ENCODE measurements at places on chromosomes 13 and 19.

DNA sequence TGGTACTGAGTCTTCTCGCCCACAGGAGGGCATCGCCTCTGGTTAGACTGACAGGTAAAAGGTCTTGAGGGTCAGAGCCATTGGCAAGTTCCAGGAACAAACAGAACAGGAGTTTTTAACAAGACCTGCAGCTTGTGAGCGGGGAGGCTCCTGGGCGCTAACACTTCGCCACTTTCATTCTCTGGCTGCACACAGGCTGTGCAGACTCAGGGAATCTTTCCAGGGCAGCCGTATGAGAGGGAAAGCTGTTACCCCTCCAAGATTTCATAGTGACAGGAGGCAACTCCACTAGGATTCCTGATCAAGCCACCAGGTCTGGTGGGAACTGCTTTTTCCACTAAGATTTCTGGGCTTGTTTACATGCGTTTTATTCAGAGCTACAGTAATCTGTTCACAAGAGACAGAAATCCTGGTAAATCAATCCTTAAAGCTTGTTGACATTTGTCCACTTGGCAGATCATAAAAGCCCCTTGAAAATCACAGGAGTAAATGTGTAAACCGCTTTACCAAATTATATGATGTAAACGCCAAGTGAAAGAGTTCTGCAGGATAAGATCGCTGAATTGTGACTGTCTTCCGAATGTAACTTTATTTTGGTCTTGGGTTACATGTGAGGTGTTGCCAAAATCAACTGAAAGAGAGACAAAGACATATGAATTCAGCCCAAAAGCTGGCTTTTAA lies 190.6 kb downstream of the MZT1 start:
- DNase-seq, result no peak

DNA sequence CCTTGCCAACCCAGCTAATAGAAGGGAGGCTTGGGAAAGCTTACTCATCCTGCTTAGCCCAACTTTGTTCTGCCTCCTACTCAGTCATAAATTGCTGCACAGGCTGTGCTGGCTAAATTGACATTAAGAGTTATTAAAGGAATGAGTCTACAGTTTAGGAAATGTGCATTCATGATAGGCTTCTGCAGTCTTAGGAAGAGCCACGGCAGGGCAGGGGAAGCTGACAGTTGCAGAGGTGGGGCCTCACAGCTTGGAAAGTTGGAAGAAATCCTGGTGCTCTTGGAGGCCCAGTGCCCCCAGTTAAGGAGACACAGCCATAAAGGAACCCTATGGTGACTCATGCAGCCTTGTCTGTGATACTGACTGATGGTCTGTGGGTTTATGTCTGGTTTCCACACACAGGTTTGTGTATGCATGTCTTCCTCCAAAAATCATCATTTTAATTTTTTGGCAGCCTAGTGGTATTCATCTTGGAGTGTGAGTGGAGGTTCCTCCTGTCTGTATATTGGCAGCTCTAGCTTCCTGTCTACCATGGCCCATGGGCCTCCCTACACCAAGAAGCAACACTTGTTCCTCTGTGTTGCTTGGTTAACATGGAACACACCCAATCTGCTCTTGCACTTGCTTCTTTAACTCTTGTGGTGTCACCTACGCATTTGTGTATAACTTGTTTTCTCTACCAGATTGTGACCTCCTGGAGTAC lies 135.0 kb upstream of the KL start:
- DNase-seq, result peak; percentile 71

- DNase-seq, result no peak
These were observed 71.9 kb upstream of the UBL3 start for GRCh38 chr13:29922281-29922821.

- DNase-seq, result no peak
These were observed 1008.0 kb downstream of the PCDH9 start for GRCh38 chr13:66222127-66222526.

DNA sequence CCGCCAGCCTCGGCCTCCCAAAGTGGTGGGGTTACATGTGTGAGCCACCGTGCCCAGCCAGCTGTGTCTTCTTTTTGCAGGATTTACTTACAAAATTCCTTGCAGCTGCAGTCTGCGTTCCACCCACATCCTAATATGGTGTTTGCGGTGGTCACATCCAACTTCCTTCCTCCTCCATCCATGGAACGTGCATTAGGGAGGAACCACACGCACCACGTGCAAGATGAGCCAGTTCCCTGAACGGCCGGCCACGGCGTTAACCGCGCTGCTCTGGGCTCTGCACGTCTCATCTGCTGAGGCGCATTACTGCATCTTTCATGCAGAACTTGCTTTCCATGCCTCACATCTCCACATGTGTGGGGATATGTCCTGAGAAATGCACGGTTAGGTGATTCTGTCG lies 13.0 kb upstream of the SIGLEC11 start:
- no peak for DNase-seq

GRCh38 chr19:38647966-38648768 lies 718 bp downstream of the ACTN4 start:
- no peak for DNase-seq

DNA sequence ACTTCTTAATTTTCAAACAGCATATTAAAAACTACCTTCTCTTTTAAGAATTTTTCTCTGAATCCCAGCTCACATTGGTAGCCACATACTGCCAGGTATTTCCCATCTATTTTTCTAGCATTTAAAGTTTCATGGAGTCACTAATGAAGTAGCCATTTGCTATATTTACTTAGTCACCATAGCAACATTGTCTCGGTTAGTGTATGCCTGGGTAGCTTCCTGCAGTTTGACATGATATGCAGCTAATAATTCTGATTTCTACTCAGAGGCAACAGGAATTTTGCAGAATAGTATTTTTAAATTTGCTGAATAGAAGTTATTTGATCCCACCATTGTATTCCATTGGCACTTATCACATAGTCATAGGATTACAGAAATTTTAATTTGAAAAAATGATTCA lies 30.9 kb upstream of the KCTD4 start:
- DNase-seq, result no peak

- peak; percentile 48 for DNase-seq
These were observed 55.8 kb upstream of the KCTD15 start for GRCh38 chr19:33740811-33741396.

DNA sequence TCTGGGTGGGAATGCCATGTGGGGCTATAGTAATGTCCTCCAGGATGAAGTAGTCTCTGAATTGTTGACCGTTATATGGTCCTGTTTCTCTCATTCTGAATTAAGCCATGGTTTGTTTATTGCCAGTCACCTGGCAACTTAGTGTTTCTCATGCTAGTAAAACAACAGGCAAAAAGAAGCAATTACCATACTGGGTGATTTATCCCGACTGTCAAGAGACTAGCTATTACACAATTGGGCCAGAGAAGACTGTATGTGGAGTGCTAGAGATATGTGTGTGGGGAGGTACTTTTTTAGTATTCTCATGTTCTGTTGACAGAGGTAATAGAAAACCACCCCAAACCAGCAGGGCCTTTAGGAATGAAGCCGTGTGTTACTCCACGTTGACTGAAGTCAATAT lies 258.2 kb downstream of the TDRD3 start:
- no peak for DNase-seq
